ENCODE measurements at places on chromosomes 4 and X.

- DNase-seq: no peak
Observed at GRCh38 chr4:165802452-165802851, 70.6 kb upstream of the TLL1 start.

DNA sequence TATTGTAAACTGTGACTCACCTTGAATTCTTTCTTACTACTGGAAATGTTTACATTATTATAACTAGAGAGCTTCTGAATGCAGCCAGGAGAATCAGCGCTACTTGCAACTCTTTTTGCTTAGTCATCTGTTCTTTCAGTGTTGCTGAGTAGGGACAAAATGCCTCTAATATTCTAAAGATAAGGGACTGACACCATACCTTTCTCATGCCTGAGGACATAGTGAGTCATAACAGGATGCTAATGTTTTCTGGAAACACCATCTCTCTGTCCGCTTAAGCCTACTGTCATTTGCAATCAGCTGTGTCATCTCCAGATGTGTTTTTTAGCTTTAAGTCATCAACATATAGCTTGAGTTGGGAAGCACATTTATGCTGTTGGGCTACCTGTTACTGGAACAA lies 108.3 kb downstream of the QRFPR start:
- no peak for DNase-seq

- DNase-seq: no peak
Observed at GRCh38 chrX:121231566-121232358, 184.4 kb downstream of the GLUD2 start.

DNA sequence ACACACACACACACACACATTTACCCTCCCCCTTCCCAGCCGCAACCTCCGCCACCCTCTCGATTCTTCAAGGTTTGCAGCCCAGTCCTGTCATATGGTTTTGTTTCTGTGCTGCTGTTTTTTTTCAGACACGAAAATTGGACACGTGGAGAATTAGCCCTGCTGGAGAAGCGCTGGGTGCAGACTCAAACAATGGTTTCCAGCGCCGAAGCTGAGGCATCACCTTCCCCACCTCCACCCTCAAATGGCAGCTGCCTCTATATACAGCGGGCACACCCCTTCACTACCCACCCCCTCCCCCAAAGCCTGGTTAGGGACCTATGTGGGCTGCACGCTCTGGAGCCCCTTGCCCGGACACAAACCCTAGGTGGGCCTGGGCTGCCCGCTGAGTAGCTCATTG lies 87.9 kb downstream of the BCOR start:
- DNase-seq: no peak

GRCh38 chr4:42371305-42372252 lies 25.7 kb upstream of the SHISA3 start:
- no peak for DNase-seq

- no peak for DNase-seq
Observed at GRCh38 chr4:24236532-24236931, 346.7 kb upstream of the PPARGC1A start.

DNA sequence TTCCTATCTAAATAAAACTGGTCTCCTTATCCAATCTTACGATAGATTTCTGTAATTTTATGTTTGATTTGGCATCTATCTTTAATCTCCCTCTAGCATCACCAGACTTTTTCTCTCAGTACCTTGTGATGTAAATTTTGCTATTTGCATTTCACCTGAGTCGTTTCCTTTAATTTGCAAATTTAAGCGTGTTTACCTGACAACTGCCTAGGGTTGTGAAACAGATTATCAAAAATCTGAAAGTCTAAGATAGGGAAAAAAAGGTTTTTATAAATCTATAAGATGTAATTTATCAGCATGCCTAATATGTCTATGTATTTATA lies 39.4 kb upstream of the TMPRSS11E start:
- no peak for DNase-seq

DNA sequence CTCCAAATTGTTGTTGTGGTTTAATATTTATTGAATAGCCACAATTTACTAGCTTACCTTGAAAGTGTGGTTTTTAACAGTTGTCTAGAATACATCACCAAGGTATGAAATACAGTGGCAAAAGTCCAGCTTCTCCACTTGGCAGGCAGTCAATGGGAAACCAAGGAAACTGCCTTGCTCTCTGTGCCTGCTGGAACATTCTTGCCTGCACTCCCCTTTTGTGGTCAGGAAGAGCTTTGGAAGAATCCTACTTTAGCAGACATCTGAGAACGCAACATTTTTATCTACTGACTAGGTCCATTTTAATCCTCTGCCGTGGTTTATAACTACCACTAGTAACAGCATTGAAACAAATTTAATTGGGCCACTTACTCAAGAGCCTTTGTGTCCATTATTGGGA lies 64.5 kb downstream of the TENM3 start:
- DNase-seq: no peak

DNA sequence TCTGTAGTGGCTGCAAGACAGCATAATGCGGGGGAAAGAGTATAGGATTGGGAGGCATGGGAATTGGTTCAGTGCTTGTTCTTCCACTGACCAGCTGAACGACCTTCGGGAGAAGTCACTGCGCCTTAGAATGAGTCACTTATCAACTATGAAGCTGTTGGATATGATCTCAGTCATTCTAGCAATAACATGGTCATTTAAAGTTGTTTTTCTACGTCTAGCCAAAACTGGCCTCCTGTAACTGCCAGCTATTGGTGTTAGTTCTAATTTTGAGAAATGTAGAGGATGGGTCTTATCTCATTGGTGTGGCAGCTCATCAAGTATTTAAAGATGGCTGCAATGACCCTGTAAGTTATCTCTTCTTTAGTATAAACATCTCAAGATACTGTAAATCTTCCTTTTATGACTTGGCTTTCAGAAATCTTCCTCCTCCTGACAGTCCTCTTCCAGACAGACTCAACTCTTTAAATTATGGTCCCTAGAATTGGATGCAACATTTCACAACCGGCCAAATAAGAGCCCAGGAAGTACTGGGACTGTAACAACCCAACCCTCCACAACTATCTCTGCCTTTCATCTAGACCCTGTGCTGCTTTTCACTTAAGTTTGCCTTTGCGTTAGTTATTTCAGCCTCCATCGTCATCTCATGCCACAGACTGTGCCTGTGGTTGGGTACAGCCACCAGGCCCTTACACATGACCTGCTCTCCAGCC lies 243.3 kb downstream of the CBR4 start:
- DNase-seq: no peak

- no peak for DNase-seq
Observed at GRCh38 chr4:21826071-21826470, 122.5 kb downstream of the KCNIP4 start.

Data from activated CD8-positive, alpha-beta memory T cell treated with anti-CD3 and anti-CD28 coated beads, Interleukin-2, amount 50 U/mL, for 4 hours (primary cell).